NCI-H187 treated with DMSO at 0.1 percent for 48 hours (cell line): ENCODE measurements at places on chromosomes 1 and 21.

DNA sequence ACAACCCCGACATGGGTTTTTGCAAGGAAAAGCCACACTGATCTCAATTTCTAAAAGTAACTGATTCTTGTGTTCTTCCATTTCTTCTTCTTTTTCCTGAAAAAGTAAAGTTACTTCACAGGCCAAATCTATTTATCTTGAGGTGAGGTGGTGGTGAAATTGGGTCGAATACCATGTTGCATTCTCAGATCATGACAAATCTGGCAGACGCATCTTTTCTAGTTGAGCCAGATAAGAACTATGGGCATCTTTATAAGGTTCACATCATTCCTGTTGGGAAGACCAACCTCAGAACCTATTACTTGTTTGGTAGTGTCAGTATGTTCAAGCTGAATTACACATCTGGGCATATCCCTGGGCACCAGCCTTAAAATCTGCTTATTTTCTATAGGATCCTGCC lies 78.6 kb upstream of the USP25 start:
- no peak for DNase-seq

DNA sequence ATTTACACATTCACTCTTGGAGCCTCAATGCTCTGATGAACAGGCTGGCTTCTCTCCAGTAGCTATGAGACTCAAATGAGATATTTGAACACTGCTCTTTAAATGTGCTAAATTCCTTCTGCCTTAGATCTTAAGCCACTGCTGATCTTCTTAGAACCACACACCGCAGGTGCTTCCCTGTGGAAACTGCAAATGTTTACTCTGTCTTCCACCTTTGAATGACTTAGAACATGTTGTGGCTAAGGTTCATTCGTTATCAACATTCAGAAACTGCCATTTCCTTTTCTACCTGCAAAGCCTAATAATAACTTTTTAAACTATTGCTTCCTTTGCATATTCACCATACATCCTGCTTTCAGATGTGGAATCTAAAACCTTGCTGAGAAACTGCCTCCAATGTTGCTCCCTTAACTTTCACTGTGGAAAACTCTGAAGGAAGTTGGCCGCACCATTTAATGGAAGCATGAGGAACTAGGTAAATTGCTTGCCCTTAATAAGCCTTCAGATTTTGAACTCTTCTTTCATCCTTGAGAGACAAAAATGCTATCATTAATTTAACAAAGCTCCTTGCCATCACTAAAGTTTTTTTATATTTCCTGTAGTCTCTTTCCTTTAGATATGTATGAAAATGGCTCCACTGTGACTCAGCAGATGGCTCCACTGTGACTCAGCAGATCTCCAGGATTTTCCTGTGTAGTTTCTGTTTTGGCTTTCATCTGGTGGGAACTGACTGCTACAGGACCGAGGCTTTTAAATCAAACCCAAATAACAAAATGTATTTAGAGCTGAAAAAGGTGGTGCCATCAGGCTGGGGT lies 143.8 kb downstream of the TNFSF18 start:
- no peak for DNase-seq

DNA sequence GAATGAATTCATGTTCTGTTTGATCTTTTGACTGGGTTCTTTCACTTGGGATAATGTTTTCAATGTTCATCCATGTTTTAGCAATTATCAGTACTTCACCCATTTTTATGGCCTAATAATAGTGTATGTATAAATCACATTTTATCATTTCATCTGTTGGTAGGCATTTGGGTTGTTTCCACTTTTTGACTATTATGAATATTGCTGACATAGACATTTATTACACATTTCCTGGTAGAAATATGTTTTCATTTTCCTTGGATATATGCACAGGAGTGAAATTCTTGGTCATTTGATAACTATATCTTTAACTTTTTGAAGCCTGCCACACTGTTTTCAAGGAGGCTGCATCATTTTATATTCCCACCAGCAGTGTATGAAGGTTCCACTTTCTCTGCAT lies 79.8 kb downstream of the AXDND1 start:
- DNase-seq, result no peak

- DNase-seq, result no peak
Measured at GRCh38 chr21:42525029-42525581, 11.5 kb downstream of the SLC37A1 start.

- no peak for DNase-seq
Measured at GRCh38 chr1:33049371-33049770, 12.7 kb upstream of the AK2 start.

GRCh38 chr1:54137534-54138061 lies 15.2 kb downstream of the CDCP2 start:
- DNase-seq, result no peak

DNA sequence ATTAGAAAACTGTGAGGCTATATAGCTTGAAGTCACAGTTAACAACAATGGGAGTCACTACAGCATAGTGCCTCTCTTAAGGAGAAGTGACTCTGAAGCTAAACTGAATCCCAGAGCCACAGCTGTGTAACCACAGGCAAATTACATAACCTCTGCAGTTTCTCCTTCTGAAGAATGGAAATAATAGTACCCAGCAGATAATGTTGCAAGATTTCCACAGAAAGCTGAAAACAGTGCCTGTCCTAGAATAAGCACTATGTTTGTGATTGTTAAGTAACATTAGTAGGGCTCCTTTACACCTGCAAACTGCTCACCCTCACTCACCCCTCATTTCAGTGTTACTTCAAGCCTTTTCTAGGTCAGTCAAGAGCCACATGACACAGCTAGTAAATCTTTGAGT lies 886.7 kb downstream of the PLA2G4A start:
- DNase-seq, result no peak

- DNase-seq, result no peak
Measured at GRCh38 chr1:211577277-211577818, 1.6 kb downstream of the SLC30A1 start.
